GM04503 (cell line): ENCODE measurements at places on chromosomes 3 and 15.
A peak's percentile ranks its signal among the peaks of the same experiment; 100 is the strongest.

GRCh38 chr15:86399041-86399954 is 319.6 kb downstream of the AGBL1 start:
- DNase-seq = no peak

DNA sequence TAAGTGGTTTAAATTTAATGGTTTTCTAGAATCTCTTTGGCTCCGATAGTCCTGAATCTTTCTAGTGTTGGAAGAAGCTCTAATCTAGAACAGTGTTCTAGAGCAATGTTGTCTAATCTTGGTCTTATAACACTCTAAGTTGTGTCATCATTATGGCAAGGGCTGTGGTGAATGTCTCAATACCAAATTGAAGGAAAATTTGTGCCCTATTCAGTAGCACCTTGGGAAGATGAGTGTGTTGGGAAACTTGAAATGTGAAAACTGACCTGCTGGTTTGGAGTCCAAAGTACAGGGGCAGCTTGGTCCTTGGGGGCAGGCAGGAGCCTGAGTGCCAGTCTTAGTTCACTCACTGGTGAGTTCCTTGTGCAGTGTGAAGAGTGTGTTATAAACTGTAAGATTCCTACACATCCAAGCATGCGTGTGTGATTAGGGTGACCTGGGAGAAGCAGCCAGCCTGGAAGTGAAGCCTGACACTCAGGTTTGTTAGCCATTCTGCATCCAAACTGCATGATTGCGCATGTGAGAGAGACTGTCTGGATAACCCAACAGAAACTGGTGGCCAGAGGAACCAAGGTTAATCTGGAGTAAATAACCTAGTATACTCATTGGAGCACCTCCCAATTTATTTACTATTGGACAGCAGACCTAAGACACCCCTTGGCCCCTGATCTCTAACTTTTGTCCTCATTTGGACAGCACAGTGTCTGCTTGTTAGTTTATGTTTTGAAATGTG is 14.6 kb downstream of the ZNF592 start:
- DNase-seq = no peak

- DNase-seq = no peak
Measured at GRCh38 chr3:127336101-127336500, 48.3 kb upstream of the PRR20G start.

DNA sequence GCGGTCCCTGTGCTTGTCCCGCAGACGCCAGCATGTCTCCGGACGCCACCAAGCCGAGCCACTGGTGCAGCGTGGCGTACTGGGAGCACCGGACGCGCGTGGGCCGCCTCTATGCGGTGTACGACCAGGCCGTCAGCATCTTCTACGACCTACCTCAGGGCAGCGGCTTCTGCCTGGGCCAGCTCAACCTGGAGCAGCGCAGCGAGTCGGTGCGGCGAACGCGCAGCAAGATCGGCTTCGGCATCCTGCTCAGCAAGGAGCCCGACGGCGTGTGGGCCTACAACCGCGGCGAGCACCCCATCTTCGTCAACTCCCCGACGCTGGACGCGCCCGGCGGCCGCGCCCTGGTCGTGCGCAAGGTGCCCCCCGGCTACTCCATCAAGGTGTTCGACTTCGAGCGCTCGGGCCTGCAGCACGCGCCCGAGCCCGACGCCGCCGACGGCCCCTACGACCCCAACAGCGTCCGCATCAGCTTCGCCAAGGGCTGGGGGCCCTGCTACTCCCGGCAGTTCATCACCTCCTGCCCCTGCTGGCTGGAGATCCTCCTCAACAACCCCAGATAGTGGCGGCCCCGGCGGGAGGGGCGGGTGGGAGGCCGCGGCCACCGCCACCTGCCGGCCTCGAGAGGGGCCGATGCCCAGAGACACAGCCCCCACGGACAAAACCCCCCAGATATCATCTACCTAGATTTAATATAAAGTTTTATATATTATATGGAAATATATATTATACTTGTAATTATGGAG is 79.1 kb downstream of the SMAD6 start:
- DNase-seq = no peak

DNA sequence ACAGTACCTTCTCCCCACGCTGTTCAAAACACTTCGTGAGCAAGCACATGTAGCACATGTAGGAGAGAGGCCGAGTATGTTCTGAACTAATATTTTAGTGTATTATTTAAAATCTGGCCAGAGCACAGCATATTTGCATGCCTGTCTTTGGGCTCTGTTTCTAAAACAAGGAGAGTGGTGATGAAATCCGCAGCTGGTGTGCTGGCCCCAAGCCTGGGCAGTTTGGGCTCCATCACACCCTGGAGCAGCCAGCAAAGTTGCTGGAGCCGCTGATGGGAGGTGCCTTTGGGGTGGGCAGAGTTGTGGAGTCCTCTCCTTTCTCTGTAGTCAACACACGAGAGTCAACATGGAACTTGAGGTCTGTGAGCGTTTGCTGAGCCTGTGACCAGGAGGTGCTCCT is 116.6 kb downstream of the SLCO3A1 start:
- DNase-seq = peak; percentile 17

GRCh38 chr3:10194328-10195071 is 29.8 kb downstream of the IRAK2 start:
- no peak for DNase-seq

- no peak for DNase-seq
Measured at GRCh38 chr3:192850451-192850981, 67.1 kb downstream of the MB21D2 start.

- no peak for DNase-seq
Measured at GRCh38 chr15:93071469-93071936, 17.5 kb downstream of the RGMA start.

DNA sequence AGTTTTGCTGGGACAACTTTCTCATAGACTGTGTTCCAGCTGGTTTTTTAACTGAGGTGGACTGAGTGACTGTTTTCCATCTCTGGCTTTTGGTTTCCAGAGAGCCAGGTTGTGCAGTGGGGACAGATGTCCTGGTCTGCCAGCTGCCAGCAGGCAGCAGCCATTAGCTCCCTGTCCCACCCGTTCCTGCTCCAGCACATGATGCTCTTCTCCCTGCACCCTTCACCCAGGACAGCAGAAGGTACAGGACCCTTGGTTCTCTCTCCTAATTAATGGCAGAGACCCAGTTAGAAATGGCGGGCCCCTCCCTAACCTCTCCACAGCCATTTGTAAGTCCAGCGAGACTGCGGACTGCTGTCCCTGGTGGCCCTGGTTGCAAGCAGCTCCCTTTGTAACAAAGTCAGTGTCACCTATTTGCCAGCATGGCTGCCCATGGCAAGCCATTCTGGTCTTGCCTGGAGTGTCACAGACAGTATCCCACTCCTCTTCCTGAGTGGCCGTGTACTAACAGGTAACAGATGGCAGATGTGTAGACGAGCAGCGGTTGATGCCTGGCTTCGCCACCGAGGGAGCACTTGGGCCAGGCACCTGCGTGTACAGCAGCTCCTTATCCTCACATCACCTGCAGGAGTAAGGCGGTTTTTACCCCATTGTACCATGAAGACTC is 148.3 kb downstream of the DNAJB8 start:
- DNase-seq = no peak

- DNase-seq = no peak
Measured at GRCh38 chr15:100614336-100614735, 11.9 kb downstream of the ASB7 start.

GRCh38 chr15:85515212-85515611 is 134.8 kb downstream of the AKAP13 start:
- no peak for DNase-seq

GRCh38 chr3:101333883-101334282 is 13.5 kb upstream of the IMPG2 start:
- DNase-seq = no peak

GRCh38 chr3:174884776-174885568 is 25.8 kb downstream of the NAALADL2 start:
- DNase-seq = no peak

DNA sequence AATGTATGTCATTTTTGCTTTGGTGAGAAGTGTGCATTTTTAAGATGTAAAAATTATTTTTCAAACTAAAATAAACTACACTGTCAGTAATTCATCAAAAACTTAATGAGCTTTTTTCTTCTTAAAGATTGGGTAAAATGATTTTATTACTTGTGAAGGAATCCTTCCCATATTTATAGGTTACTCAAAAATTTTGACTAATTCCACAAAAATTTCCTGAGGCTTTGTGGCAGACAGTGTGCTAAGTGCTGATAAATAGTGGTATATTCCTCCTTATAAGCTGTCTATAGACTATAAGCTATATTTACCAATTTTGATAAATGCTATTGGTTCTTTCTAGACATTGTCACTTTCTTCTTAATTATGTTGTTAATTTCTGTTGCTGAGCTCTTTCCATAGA is 284.5 kb upstream of the SEMA6D start:
- no peak for DNase-seq

GRCh38 chr15:39624806-39625205 is 43.9 kb downstream of the THBS1 start:
- DNase-seq = peak; percentile 91

GRCh38 chr3:197266331-197266730 is 32.1 kb downstream of the DLG1 start:
- no peak for DNase-seq

- no peak for DNase-seq
Measured at GRCh38 chr15:91966194-91966552, 112.7 kb downstream of the SLCO3A1 start.

GRCh38 chr3:45165497-45166283 is 19.5 kb upstream of the CDCP1 start:
- no peak for DNase-seq

DNA sequence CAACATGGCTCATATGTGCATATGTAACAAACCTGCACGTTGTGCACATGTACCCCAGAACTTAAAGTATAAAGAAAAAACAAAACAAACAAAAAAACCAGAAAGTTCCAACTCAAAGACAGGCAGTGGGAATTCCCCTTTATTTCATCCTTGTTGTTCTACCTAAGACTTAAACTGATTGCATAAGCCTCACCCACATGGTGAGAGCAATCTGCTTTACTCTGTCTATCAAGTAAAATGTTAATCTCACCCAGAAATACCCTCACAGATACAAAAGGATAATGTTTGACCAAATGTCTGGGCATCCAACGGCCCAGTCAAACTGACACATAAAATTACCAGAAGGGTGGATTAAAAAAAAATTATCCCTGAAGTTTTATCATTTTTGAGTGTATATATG is 190.9 kb upstream of the PLSCR5 start:
- no peak for DNase-seq

DNA sequence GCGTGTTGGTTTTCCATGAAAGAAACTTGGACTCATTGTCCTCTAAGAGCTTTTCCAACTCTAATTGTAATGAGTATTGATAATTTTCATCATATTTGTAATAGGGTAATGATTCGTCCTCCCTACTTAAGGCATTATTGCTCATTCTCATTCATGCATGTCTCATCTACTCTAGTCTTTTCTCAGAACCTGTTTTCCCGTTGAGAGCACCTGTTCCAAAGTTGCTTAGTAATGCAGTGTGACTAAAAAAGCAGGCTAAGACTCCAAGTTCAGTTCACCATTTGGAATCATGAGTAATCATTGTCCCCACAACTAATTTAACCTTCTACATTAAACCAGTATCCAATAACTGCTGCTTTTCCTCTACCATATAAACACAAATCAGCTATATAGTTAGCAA is 84.0 kb downstream of the FILIP1L start:
- no peak for DNase-seq

DNA sequence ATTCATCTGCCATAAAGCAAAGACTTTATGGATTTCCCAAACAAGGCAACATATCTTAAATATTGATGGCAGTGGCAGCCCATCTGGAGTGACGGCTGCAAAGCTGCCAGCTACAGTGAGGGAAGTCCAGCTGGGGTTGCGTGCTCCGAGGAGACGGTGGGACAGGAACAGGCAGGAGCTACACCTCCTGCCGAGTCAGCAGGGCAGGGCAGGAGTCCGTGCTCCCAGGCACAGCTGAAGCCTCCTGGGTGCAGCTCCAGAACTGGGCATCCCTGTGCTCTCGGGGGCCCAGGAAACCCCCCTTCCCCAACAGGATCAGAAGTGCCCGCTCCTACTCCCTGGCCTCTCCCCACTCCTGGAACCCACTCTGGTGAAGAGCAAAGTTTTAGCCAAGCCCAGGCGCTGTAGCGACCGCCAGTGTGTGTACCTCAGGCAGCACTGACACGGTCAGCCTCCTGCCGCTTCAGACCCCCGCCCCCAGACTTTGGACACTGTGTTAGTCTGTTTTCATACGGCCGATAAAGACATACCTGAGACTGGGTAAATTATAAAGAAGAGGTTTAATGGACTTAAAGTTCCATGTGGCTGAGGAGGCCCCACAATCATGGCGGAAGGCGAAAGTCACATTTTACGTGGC is 556.4 kb upstream of the CCDC54 start:
- no peak for DNase-seq

- no peak for DNase-seq
Measured at GRCh38 chr3:7999384-7999783, 502.2 kb upstream of the LMCD1 start.

DNA sequence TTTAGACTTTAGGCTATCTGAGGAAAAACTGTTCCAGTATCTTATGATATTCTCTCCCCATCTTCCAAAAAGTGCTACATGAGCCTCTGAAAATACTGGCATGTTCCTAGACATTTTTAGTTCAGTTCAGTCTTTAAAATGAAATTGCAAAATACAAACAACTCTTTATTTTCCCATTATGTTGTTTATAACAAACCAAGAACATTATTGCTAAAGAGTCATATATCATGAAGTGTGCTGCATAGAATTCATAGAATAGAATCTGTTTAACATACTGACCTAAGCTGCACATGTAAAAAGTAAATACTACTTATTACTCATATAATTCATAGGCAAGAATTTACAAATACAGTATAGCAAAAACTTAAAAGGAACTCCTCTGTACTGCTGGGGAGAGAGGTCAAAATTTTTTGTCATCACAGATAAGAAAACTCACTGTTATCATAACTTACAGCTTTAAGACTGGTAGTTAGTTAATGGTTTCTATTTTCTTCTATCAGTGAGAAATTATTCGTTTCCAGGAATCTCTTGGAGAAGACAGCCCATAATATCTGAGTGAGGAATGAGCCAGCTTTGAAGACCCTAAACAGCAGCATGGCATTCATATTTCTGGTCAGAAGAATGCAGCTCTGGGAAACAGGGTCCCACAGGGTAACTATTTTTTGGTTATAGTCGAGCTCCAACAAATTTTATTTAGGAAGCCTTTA is 32.2 kb downstream of the FILIP1L start:
- no peak for DNase-seq

DNA sequence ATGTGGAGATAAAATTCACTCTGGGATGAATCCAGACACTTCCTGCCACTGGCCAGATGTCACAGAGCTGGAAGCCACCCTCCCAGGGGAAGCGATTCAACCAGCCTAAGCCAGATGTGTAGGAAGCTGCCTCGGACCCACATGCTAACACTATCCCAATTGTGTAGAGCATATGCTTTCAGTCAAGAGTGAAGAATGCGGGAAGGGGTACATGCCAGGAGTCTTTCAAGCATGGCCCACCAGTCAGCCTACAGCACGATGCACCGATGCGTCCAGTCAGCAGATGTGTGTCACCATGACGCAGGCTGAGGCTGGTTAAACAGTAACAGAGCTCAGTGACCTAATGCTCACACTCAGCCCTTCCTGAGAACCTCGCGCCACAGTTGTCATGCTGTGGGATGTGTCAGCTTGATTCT is 38.8 kb upstream of the BNC1 start:
- peak; percentile 82 for DNase-seq

DNA sequence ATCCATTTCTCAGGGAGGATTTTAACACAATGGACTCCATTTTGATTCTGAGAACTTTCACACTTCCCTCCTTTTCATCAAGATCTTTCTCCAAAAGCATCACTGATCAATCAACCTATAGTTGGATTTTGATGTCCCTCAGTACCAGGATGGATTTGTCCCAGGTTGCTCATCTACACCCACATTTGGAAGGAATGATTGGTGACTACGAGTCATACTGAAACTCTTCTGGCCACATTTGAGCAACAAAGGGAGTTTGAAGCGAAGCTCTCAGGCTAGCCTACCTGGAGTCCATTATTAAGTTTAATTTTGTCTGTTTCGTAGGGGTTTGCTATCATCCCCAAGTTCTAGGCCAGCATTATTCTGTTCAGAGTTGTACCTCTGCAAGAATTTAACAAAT is 31.3 kb upstream of the ATP8B4 start:
- no peak for DNase-seq
